Activated CD4-positive, alpha-beta T cell treated with anti-CD3 and anti-CD28 coated beads, Interleukin-2, amount 50 U/mL, for 24 hours (primary cell): ENCODE measurements at places on chromosomes 7 and 10.

- no peak for DNase-seq
These were observed 106.3 kb downstream of the TMEM26 start for GRCh38 chr10:61346796-61347413.

- DNase-seq, result no peak
These were observed 1080.9 kb upstream of the C7orf33 start for GRCh38 chr7:147509541-147510200.

DNA sequence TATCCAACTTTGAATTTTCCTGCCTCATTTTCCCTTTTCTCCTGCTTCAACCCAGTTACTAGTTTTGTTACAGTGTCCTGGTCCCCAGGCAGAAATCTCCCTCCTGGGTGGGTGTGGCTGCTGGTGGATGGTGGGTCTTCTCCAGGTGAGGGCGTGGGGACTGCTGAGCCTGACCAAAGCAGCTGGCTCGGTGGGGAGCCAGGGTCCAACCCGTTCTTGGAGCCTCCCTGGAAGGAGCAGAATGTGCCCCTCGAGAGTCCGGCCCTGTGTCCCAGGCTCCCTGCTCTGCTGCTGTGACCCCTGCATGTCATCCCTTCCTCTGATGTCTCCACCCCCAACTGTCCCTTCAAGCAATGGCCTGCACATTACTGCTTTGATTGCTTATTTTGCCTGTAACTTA lies 86.6 kb upstream of the TCERG1L start:
- no peak for DNase-seq

- DNase-seq, result no peak
These were observed 86.2 kb downstream of the AOAH start for GRCh38 chr7:36638140-36638539.

DNA sequence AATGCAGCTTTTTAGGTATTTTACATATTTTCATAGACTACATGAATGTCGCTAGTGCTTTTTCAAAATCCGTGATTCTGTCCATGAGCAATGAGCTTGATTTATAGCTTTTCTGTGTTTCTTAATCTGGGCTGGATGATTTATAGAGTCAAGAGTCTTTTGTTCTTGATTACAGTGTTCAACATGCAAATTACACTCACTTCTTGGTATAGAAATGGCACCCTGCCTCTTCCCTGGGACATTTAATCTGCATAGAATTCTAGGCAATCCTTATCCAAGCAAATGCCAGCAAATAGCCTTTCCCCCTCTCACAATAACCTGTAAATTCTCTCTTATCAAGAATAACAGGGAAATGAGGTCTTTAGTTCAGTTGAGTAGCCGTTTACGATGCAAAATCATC lies 246.2 kb upstream of the SEMA3C start:
- no peak for DNase-seq

GRCh38 chr7:81839708-81840369 lies 70.0 kb upstream of the HGF start:
- DNase-seq, result no peak

- DNase-seq, result no peak
These were observed 13.6 kb downstream of the ACTA2 start for GRCh38 chr10:88938938-88939337.

DNA sequence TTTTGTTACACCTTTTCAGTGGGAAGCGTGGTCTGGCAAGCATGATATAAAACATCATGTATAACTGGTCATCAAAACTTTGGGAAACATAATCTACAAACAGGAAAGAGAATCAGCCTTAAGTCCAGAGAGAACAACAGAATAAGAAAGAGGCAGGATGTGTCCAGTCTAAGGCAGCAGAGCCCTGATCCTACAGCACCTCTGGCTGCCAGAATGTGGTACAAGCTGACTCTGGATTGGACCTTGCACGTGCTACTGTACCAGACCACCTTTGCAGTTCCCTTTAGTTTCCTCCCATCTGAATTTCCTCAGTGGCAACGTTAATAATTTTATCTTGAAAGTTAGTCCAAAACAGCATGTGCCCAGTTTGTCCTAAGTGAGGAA lies 824.6 kb upstream of the IGFBP3 start:
- no peak for DNase-seq

DNA sequence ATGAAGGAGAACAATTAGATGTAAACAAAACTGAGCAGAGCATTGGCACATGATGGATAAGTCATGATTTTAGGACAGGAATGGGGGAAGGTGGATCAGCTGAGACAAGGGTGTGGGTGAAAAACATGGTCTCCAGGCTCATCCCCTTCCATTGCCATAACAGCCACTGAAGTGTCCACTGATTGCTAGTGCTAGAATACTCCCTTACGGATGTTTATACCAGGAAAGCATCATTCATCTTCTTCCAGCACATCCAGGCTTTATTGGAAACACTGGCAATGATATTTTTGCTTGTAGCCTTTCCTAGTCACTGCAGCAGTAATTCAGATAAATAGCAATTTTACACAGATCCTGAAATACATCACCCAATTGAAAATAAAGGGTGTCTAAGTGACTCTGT lies 259.5 kb downstream of the PLXDC2 start:
- DNase-seq, result no peak

- DNase-seq, result no peak
These were observed 43.4 kb downstream of the PSPH start for GRCh38 chr7:56007891-56008290.

GRCh38 chr10:23063973-23064812 lies 31.2 kb upstream of the MSRB2 start:
- no peak for DNase-seq
